ENCODE measurements at places on chromosomes 2 and 18.

DNA sequence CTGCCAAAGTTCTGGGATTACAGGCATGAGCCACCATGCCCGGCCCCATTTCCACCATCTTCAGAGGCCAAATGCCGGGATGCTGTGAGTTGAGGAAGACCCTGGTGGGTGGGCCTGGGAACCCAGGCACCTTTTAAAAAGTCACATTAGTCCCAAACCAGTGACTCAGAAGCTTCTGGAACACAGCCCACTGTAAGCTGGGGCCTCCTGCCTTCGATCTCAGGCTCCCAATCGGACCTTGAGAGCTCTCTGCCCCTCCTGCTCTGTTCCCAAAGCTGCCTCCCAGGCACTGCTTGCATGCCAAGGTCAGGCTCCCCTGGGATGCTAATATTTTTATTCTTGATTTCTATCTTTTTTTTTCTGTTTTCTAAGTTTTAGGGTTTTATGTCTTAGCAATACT, 4.2 kb downstream of the ADCY3 start:
- no peak for DNase-seq

DNA sequence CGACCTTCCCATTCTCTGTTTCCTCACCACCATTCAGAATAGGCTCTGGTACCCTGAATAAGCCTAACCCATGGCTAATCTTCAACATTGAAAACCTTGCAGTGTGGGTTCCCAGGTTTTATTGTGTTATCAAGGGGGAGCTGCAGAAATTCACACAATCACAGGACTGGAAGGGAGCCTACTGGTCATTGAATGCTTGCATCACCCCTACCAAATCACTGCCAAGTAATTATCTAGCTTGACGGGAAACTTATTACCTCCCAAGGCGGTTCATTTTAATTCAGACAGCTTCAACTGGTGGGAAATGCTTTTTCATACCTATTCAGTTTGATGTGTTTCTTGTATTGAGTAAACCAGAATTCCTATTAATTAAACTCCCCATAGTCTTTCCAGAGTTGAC, 33.6 kb upstream of the EFEMP1 start:
- DNase-seq = no peak

GRCh38 chr2:128941751-128942150, 623.1 kb upstream of the HS6ST1 start:
- no peak for DNase-seq

DNA sequence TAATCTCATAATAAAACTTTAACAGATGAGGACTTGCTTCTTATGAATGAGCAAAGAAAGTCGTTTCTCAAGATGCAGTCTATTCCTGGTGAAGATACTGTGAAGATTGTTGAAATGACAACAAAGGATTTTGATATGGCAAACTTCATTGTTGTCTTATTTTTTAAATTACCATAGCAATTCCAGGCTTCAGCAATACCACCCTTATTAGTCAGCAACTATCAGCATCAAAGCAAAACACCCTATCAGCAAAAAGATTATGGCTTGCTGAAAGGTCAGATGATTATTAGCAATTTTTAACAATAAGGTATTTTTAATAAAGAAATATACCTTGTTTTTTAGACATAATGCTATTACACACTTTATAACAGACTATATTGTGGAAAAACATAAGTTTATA, 88.3 kb downstream of the COL5A2 start:
- no peak for DNase-seq

DNA sequence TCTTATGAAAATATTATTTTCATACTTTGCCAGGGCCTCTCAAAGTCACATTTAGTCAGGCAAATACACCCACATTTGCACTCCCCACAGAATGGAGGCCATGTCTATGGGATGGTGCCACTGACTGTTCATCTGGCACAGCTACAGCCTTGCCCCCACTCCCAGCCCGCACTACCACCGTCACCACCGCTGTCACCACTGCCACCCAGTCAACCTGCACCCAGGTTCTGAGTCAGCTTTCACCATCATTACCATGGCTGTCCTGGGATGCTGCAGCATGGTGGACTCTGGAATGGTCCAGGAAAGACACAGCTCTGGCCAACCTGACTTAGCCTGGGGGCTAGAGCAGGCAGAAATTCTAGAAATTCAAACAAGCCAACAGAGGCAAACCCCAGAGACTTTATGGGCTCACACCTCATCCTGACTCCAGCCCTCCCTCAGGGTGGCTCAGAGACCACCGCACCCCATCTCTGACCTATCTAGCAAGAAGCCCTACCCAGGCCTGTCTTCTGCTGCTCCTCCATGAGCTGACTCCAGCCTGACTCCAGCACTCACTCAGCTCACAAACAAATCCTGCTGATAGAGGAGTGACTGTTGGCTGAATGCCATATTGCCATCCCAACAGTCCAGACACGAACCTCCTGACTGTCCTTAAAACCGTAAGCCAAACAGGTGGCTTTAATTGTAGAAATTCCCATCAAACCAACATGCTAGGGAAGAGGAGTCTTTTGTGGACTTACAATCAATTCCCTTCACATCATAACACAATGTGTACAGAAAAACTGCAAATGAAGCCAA, 28.0 kb downstream of the DNER start:
- DNase-seq = no peak

- DNase-seq = no peak
Observed at GRCh38 chr2:13255485-13255884, 538.7 kb downstream of the TRIB2 start.

- no peak for DNase-seq
Observed at GRCh38 chr18:67475673-67476072, 40.8 kb downstream of the DSEL start.

DNA sequence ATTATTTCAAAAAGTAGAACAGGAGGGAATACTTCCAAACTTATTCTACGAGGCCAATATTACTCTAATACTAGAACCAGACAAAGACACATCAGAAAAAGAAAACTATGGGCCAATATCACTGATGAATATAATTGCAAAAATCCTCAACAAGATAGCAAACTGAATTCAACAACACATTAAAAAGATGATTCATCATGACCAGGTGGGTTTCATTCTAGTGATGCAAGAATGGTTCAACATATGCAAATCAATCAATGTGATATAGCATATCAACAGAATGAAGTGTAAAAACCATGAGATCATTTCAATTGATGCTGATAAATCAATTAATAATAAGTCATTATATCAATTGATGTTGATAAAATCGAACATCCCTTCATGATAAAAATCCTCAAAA, 22.4 kb upstream of the EML6 start:
- no peak for DNase-seq

- no peak for DNase-seq
Observed at GRCh38 chr2:33214857-33215256, 261.6 kb upstream of the RASGRP3 start.

DNA sequence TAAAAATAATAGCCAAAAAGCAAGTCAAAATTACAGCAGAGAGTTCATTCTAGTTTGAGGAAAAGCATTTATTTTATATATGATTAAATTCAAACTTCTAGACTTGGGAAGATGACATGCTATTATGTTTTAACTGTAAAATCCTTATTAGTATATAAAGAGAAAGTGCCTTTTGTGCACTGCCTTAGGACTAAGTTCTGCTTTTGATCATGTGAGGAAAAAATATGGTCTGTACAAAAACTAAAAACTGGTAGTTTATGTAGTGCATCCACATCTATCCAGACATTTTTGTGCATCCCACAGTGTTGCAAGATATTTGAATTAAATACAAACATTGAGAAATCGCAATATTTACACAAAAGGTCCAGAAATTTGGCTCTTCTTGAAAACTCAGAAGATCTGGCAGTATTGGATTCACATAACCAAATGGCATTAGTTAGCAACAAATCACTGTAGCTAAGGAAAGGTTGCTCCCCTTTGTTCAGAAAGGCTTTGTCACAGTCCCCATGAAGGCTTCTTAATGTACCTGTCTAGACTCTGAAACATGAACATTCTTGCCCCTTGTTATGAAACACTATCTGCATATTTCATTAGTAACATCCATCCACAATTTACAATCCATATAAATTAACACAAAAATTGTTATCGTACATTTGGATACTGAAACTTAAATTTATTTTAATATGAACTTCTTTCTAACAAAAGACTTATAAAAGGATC, 2.2 kb downstream of the MMADHC start:
- DNase-seq = no peak

DNA sequence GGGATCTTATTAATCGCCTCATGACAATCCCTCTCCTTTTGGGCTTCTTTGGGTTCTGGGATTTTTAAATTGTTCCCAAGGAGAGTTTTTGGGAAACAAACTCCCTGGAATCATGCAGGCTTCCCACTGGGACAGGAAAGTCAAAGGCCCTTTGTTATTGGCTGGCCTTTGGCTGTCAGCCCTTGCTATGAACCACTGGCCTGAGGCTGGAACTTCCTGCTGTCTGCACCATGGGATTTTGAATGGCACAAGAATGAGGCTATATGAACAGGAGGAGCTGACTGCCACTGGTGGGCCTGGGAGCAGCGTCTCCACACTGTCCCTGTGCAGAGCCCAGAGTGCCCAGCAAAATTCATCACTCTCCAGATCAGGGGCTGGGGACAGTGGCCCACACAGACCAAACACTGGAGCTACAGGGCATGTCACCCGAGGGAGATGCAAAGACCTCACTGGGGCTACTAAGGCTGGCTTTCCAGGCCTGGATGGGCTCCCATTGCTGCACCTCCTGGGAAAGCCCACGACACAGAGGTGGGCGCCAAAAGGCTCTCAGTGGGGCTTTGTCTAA, 35.7 kb downstream of the STEAP3 start:
- DNase-seq = no peak

- DNase-seq = no peak
Observed at GRCh38 chr2:44135771-44136170, 32.9 kb upstream of the PPM1B start.

DNA sequence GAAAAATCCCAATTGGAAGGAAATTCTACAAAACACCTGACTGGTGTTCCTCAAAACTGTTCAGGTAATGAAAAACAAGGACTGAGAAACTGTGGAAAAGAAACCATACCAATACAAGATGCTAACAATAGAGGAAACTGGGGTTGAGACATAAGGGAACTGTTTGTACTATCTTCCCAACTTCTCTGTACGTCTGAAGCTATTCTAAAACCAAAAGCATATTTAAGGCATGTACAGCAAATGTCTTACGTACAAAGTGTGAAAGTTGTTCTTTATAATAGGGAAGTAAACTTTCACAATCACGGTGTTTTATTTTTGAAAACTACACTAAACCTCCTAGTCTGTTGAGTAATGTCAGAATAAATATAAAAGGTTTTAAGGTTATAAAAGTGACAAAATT, 776.1 kb upstream of the RAB6C start:
- no peak for DNase-seq

DNA sequence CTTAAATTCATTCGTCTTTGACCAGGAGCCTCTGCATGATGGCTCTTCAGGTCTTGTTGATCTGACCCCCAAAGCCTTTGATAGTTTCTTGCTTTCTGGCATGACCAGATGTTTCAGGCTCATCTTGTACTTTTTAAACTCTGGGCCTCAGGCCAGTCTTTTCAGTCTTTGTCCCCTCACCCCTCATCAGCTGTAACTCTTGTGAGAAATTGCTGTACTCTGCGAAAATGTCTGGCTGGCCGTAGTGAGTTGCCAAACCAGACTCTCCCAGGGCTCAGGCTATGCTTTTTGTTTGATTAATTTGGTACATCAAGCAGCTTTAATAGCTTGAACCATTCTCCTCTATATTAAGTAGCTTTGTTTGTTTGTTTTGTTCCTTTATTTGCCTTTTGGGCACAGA, 75.9 kb downstream of the BABAM2 start:
- DNase-seq = no peak

DNA sequence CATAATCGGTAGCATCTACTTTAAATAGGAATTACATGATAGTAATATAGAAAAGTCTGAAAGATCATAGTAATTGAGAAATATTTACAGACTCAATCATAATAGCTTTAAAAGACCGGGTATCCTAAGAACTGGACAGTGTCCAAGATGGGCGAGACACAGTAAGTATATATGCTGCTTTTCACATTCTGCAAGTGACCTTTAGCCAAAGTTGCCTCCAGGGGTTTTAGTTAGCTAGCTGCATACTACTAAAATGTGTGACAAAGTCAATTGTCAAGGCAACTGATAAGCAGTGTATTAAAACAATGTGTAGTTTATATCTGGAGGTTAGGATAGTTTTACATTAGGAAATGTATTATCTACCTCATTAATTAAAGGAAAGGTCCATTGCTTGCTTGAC, 24.6 kb downstream of the CD302 start:
- DNase-seq = no peak

DNA sequence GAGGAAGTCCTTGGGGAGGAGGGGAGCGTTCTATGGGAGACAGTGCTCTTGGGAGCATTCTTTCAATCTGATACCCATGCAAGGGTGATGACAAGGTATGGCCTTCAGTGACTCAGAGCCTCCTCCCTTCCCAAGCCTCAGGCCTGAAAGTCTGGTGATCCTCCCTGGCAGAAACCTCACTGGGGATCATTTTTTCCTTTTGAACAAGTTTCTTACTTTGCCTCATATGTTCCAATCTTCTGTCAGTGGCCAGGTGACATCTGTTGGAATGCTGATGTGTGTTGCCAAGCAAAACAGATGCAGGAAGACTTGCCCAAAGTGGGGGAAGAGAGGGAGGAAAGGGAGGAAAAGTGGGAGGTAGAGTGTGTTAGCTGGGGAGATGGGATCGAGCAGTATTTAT, 224.8 kb downstream of the NEDD4L start:
- DNase-seq = no peak

GRCh38 chr2:40118622-40119021, 333.3 kb downstream of the SLC8A1 start:
- no peak for DNase-seq

- DNase-seq = no peak
Observed at GRCh38 chr2:53694096-53694771, 73.4 kb upstream of the CHAC2 start.

DNA sequence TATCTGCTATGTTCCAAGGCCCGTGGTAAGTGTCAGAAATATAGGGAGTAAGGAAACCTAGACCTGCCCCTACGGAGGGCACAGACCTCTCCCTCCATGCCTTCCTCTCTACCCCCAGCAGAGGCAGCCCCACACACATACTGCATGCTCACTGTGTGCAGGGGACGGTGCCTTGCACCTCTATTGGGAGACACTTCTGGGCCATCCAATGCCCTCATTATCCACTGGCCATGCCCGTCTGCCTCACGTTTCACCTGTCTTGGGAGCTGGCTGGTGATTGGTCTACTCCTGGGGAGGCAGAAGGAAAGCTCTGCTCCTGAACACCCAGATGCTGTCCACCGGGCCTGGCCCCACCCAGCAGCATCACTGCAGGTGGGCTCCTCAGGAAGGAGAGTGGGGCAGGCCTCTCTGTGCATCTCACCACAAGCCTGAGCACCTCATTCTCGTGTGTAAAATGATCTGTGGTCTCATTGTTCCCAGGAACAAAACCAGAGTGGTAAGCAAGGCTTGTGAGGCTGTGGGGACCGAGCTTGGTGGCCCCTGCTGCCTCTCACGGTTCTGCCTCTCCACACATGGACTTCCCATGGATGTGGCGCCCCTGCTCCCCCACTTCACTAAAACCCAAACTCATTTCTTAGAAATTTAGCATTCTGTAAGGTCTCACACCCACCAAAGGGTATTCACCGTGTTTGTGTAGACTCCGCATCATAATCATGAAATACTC, 312.5 kb upstream of the HS6ST1 start:
- DNase-seq = peak; percentile 69

- no peak for DNase-seq
Observed at GRCh38 chr2:105144152-105144940, 97.2 kb upstream of the GPR45 start.

Data from DND-41 (cell line).